A549 (cell line): ENCODE measurements at places on chromosomes 1 and 21.

GRCh38 chr1:28058168-28058567 is 30.2 kb downstream of the EYA3 start:
- DNase-seq = no peak

DNA sequence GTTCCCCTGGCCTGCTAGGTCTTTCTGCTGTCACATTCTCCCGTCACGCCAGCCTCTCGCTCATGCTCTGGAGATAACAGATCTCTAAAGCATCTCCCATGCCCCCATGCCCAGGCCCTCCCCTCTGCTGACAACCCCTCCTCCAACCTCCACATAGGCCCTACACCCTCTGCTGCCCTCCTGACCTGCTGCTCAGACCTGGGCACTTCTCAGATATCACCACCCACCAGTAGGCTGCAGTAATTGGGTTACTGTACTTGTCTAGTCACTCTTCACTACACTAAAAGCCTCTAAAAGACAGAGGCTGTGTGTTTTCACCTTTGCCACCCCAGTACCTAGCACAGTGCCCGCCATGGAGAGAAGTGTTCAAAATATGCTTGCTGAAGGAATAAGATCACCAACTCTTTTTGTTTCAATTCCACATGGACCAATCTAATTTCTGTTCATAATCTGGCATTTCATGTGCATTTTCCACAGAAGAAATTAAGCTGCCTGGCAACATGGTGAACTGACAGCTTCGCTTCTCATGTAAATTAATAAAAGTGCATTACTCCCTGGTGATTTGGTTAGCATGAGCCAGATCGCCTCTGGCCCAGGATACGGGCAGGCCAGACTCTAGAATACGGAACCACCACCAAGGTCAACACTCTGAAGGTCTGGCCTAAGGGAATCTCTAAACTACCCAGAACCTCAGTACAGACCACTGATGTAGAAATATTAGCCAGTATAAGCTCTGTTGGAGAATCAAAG is 20.7 kb downstream of the LBR start:
- no peak for DNase-seq

DNA sequence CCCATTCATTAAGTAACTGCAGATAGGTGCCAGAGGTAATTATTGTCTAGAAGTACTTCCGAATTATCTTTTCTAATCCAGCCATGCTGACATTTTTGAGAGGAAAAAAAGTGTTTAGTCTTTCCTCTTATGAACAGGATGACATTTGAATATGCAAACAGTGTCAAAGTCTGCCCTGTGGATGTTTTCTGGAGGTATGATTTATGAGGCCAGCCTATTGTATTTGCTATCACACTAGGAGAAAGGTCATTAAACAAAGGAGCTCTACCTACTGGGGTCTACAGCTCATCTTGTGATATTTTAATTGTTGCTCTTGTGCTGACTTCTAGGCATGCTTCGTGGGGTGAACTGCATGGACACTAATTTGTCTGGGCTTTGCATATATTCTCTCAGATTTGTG is 559.7 kb upstream of the CAMK1G start:
- no peak for DNase-seq

- DNase-seq = no peak
Observed at GRCh38 chr1:71582673-71583072, 501.8 kb upstream of the ZRANB2 start.

DNA sequence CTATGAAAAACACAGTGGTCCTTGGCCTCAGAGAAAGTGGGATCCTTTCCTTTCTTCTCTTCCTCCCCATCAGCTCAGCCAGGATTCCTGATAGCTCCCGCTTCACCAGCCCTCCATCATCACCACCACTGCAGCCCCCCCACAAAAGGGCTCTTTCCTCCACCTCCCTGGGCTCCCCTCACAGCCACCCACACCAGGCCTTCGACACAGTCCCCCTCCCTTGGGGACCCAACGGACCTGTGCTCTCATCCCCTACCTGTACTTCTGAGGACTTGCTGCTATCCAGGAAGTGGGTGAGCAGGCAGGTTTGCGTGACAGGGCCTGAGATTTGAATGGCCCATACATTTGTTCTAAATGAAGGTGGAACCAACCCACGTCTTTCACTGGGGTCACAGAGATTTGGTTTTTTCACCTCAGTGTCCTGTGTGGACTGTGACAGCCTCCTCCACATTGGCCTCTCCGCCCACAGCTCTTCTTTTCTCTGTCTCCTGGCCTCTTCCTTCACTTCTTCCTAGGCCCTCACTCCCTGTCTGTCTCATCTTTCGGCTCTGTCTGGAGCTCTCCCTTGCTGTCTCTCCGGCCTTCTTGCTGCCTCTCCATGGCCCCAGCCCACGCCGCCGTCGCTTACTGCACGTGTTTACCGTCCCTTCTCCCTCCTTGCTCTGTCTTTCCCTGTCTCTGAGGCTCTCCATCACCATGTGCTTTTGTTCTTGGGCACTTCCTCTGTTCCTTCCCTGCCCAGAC is 238.6 kb downstream of the FOXD2 start:
- no peak for DNase-seq

GRCh38 chr1:106755682-106756406 is 300.6 kb upstream of the PRMT6 start:
- DNase-seq = no peak

- no peak for DNase-seq
Observed at GRCh38 chr21:43634618-43635017, 24.7 kb downstream of the HSF2BP start.

GRCh38 chr1:116374353-116375147 is 1.5 kb downstream of the ATP1A1 start:
- no peak for DNase-seq

- DNase-seq = peak; percentile 5
Observed at GRCh38 chr1:84892705-84893618, at the start of gene LPAR3. LPAR3 (minus strand) TSS chr1:84893206; CDS start chr1:84866120, 27,086 bp downstream.

- DNase-seq = no peak
Observed at GRCh38 chr1:241810769-241811405, 37.1 kb upstream of the EXO1 start.
